ENCODE measurements at places on chromosomes 12 and 14.

GRCh38 chr12:84791444-84791843 lies 121.2 kb downstream of the SLC6A15 start:
- no peak for DNase-seq

- DNase-seq = no peak
These were observed 205.7 kb downstream of the EGLN3 start for GRCh38 chr14:33745163-33745562.

DNA sequence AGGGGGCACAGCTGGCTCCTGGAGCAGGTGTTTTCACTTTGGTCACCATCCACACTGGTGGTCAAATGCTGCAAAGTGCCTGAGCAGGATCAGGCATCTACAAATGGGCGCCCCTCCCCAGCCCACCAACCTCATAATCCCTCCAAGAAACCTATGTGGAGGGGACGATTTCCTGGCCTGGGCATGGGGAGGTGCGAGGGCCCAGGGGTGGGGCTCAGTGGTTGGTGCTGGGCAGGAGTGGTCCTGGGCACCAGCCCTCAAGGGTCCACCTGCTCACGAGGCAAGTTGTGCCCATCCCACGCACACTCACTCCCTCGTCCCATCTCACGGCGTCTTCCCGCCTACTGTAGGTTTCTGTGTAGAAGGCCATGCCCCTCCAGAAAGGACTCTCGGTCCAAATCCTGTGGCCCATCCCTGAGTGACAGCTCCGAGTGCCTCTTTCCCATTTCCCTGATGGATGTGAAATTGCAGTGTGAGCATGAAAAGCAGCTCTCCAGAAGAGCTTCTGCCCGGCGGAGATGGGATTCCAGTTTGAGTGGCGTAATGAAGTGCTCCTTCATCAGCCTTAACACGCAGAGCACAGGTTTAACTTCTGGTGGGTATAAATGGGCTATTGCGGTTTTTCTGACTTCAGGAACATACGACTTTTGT lies 36.9 kb downstream of the SLC15A4 start:
- no peak for DNase-seq

GRCh38 chr12:22246217-22246846 lies 88.2 kb downstream of the ST8SIA1 start:
- DNase-seq = no peak

GRCh38 chr12:51393676-51394545 lies 2.7 kb upstream of the GALNT6 start:
- DNase-seq = no peak

GRCh38 chr14:87349921-87350320 lies 643.1 kb downstream of the GALC start:
- no peak for DNase-seq

DNA sequence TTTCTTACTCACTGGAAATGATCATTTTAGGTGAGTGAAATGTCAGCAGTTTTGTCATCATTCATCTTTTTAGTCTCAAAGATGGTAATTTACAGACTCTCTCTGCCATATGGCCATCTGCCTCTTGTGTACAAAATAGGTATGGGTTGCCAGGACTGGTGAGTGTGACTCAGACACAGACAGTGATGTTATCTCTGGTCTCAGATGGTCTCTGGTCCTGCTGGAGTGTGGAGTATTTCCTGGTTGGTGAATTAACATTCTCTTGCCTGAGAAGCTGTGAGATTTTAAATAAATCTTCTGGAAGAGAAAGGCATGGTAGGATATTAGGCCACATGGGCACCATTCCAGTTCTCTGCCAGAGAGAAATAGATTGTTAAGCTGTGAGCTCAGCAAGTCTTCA lies 207.0 kb downstream of the ATP23 start:
- peak; percentile 56 for DNase-seq

GRCh38 chr12:69872804-69873203 lies 47.8 kb downstream of the MYRFL start:
- DNase-seq = no peak

GRCh38 chr14:89922031-89922907 lies 32.3 kb downstream of the EFCAB11 start:
- DNase-seq = no peak

DNA sequence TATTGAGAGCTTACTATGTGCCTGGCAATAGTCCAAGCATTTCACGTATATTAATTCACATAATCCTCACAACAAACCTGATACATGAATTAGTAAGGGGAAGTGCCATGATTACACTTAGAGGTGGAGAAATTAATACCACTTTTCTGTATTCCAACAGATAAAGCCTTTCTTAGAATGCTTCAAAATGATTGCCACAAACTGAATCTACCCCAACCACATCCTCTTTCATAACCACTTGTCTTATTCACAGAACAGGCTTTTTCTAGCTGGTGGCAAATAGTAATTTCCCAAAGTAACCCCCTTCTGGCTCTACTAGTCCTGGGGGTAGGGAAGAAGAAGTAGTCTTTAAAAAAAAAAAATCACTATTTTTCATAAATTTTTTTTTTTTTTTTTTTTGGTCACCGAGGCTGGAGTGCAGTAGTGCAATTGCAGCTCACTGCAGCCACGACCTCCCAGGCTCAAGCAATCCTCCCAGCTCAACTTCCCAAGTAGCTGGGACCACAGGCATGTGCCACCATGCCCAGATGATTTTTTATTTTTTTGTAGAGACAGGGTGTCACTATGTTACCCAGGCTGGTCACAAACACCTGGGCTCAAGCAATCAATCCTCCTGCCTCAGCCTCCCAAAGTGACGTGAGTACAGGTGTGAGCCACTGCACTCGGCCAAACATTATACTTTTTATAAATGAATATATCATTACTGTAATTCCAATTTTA lies 59.0 kb upstream of the ARID2 start:
- DNase-seq = no peak

DNA sequence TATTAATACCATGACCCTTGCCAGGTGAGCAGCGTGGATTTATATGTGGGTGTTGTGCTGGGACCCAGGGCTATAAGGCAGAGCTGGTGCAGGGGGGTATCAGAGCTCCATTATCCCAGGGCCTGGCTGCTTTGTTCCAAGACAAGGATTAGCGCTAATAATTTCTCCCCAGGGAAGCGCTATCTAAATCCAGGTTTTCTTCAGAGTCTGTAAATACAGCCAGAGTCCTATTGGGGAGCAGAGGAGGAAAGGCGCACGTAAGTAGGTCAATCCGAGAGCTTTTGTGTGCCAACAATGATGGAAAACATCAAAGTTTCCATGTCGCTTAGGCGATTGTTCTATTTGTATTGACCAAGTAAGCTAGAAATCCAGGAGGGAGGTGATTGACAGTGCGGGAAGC lies 1009.7 kb downstream of the VRK1 start:
- DNase-seq = no peak

- DNase-seq = no peak
These were observed 3.6 kb upstream of the TGM1 start for GRCh38 chr14:24266344-24267244.

GRCh38 chr12:43028826-43029225 lies 439.3 kb upstream of the PRICKLE1 start:
- no peak for DNase-seq

DNA sequence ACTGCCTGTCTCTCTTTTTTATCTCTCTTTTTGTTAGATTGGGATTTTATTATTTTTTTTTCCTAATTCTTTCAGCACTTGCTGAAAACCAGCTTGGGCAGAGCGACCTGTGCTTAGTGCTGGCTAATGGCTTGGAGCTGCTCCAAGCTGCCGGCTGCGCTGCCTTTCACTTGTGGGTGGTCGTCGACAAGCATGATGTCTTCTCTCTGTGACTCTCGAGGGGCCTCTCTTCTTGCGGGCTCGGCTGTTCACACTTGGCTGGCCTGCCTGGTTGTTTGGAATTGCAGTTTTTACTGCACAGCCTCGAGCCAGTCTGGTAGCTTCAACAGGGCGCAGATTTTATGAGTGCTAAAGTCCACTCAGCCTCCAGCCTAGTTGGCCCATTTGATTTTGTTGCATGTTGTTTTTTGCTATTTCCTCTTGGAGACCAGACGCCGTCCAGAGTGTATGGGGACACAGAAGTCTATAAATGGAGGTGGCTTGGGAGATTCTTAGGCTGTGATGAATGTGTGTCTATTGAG lies 18.6 kb downstream of the TPCN1 start:
- DNase-seq = no peak

DNA sequence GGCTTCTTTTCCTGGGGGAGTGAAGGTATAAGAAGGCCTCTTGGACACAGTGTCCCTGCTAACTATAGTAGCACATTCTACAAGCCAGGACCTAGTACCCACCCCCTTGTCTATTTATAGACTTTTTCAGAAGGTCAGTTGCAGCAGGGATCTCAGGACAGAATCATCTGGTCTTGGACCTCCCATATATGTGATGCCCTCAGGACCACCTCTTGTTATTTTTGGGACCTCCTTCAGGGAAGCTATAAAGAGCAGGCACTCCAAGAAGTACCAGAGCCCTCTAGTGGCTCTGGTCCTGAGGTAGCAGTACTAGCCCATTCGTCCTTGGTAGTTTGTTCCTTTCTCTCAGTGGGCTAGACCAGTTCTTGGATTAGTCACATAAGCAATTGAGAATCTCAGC lies 4.3 kb downstream of the COQ10A start:
- DNase-seq = peak; percentile 51

- DNase-seq = no peak
These were observed 209.2 kb upstream of the HMGA2 start for GRCh38 chr12:65615118-65615517.

GRCh38 chr12:101698800-101699347 lies 1.4 kb downstream of the CHPT1 start:
- peak; percentile 66 for DNase-seq

DNA sequence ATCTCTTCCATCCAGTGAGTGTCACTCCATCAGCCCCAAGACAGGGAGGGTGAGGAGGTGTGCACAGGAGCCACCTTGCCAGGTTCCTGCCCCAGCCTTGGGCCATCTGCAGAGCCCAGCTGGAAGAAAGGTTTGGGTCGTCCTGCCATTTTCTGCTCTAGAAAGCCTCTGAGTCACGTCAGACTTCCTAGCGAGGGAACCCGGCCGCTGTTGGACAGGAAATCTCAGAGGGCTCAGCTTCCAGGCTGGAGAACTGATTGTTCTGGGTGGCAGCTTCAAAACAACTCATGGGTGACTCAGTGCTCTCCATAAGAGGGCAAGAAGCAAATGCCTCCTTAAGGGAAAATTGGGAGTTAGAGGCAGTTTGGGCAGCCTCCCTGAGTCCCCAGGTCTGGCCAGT lies 16.6 kb downstream of the HIP1R start:
- no peak for DNase-seq

DNA sequence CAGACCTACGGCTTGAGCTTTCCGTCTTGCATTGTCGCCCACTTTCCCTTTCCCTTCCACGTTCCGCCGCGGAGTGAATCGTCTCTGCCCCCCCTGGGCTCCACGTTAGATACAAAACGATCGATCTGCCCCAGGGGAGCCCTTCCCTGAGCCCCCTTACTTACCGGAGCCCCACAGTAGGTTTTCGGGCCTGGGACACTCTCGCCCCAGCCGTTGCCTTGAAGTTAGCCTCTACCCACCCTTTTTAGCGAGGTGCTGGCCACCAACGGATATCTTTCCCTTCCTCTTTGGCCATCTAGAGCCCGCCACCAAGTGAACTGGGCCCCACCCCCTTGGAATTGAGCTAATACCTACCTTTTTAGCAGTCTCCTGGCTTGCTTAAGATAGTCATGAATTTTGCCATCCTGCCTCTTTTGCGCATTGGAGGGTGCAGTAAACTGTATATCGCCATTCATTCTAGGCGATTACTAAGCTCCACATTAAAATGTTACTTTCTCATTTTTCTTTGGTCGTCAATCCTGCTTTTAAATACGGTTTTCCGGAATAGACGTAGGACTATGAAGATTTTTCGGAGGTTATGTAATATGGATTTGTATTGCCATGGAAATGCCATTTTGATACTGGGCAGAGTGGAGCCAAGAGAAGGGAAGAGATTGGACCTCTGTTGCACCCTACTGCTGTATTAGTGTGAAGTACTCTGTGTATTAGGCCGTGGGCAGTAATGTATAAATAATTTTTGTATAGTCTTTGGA lies 764 bp downstream of the RBM25 start:
- DNase-seq = peak; percentile 37

- no peak for DNase-seq
These were observed 32.1 kb upstream of the SLC38A1 start for GRCh38 chr12:46300910-46301309.

DNA sequence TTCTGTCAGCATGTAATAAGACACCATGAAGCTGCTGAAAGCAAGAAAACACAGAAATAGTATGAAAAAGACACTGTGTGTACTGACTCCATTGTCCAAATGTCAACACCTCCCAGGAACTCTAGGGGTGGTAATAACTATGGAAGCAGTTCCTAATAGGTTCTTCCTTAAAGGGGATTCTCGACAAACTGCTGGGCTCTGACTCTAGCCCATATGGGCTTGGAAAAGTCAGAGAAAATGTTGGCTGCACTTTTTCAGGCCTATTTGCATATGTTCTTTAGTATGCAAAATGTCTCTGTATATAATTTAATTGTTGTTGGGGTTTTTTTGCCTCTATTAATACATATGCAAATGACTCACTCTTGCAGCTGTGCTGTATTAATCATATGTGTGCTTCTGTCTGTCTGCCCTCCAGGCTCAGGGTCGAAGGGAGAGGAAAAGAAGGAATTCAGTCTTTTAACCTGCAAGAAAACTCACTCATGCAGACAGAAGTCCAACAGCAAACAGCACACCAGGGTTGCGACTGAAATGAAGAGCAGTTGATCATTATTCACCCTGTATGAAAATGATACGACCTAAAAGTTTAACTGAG lies 317.6 kb downstream of the SOX5 start:
- DNase-seq = no peak

- no peak for DNase-seq
These were observed 506.9 kb downstream of the FOXG1 start for GRCh38 chr14:29273513-29273912.

- DNase-seq = no peak
These were observed 140.4 kb downstream of the EFCAB11 start for GRCh38 chr14:89814126-89814525.

- no peak for DNase-seq
These were observed 227.1 kb upstream of the KRR1 start for GRCh38 chr12:75738486-75738885.

DNA sequence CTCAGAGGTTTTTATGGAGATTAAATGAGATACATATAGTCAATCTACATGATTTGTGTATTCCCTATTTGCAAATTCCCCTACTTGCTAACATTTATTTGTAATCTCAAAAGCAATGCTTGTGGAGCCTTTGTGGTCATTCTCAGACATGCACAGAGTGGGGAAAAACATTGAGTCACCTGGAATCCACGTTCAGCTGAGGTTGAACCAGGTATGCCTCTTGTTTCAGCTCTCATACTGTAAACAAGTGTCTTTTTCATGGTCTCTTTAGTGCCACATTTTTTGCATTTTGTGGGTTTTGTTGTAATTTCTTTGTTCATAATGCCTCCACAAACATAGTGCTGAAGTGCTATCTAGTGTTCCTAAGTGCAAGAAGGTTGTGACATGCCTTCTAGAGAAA lies 181.9 kb downstream of the BCAT1 start:
- no peak for DNase-seq

Measured in cerebellar cortex (tissue), 1 donor.